ENCODE measurements at places on chromosomes 2 and 18.

- H3K27me3 ChIP-seq: no peaks in the 10 kb centered on the region
- no peak overlapping the region for H3K27ac ChIP-seq
- peaks cover 10% of the 10 kb centered on the region for H3K4me1 ChIP-seq
- no peak for DNase-seq
- no peaks in the 10 kb centered on the region for H3K36me3 ChIP-seq
These were observed 38.3 kb downstream of the CRACDL start for GRCh38 chr2:98897746-98898145.

GRCh38 chr18:45651275-45651674 lies 36.0 kb downstream of the SLC14A2 start:
- DNase-seq: no peak
- no peak overlapping the region for H3K4me3 ChIP-seq
- no peaks in the 10 kb centered on the region for H3K36me3 ChIP-seq
- peaks cover 4% of the 10 kb centered on the region for H3K27me3 ChIP-seq

DNA sequence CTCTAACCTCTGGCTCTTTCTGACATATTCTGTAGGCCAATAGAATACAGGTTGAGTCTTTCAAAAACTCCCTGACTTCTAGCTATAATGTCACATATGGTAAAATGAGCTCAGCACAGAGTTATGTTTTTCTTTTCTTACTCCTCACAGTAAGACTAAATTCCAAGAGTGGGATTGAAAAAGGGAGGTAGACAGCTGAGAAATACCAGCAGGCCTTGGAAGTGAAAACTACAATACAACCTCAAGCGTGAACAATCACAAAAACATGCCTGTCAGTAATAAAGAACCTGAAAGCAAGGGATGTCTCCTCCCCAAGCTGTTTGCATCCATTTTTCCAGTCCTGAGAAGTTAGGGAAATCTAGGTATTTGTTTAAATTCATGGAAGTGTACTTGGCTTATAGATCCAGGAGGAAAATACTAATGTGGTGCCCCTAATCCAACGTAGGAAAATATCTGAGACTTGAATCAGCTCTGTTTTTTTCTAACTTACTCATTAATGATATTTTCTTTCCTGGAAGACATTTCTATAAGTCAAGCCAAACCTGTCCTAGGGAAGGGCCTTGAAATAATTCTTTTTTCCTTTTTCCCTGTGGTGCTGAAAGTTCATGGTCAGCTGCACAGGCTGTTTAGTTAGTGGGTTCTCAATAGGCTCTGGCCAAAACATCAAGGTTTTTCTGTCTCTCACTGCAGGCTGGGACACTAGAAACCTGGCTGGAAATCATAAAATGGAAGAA lies 167.9 kb upstream of the SPATS2L start:
- H3K4me3 ChIP-seq: no peak overlapping the region
- no peaks in the 10 kb centered on the region for H3K27me3 ChIP-seq
- H3K4me1 ChIP-seq: no peaks in the 10 kb centered on the region
- DNase-seq: no peak
- H3K36me3 ChIP-seq: no peaks in the 10 kb centered on the region

DNA sequence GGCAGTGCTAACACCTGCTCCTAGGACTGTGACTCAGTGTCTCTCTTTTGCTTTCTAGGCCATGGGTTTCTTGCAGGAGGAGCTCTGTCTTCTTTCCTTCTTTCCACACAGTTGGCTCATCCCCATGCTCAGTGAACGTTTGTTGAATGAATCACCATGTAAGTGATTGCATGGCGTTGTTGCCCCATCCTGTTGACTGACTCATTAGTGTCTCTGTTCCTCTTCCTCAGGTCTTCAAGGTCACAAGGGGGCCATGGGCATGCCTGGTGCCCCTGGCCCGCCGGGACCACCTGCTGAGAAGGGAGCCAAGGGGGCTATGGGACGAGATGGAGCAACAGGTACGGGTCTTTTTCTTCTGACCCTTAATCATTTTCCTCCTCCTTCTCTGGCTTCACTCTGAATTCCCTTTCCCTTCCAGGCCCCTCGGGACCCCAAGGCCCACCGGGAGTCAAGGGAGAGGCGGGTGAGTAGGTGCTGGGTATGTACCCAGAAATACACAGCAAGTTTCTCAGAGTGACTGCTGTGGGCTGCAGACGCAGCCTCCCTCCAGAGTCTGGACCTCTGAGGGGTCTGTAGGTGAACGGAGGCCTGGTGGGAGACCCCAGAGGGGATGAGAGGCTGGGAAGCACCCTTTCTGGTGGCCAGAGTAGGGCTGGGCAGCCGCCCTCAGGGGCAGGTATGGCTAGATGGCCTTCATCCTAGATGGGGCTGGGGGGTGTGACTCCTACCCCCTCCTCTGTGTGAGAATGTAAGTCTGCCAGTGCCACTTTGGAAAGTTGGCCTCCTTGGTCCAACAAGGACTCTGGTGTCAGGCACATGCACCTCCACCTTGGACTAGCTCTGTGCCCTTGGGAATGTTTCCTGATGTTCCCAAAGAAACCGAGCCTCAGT lies 32.4 kb downstream of the MARCO start:
- no peaks in the 10 kb centered on the region for H3K36me3 ChIP-seq
- H3K4me1 ChIP-seq: peaks cover 6% of the 10 kb centered on the region

DNA sequence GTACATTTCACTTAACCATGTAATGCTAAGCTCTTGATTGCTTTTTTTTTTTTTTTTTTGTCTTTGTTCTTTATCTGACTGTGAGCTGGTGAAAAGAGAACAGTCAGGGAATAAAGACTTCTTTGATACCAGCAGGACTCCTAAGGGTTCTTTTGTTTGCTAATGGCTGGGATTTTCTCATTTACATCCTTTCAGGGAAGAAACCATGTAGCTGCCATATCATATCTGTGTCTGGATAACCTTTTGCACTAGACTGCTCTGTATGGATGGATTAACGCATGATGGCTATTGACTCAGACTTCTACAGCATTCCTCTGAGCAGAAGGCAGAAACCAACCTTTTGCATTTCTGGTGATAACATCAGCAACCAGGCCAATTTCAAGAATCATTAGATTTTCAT lies 504.0 kb downstream of the LRRTM4 start:
- no peaks in the 10 kb centered on the region for H3K36me3 ChIP-seq
- no peaks in the 10 kb centered on the region for H3K4me1 ChIP-seq
- DNase-seq: no peak
- H3K27me3 ChIP-seq: no peaks in the 10 kb centered on the region

- H3K4me1 ChIP-seq: no peaks in the 10 kb centered on the region
- H3K36me3 ChIP-seq: no peaks in the 10 kb centered on the region
- H3K4me3 ChIP-seq: no peak overlapping the region
- no peak for DNase-seq
- H3K27ac ChIP-seq: no peak overlapping the region
These were observed 122.9 kb downstream of the MRO start for GRCh38 chr18:50696929-50697328.

- H3K4me1 ChIP-seq: peaks cover 8% of the 10 kb centered on the region
- H3K4me3 ChIP-seq: no peak overlapping the region
- no peak overlapping the region for H3K27ac ChIP-seq
- no peaks in the 10 kb centered on the region for H3K36me3 ChIP-seq
- no peaks in the 10 kb centered on the region for H3K27me3 ChIP-seq
- no peak for DNase-seq
These were observed 38.5 kb upstream of the INHBB start for GRCh38 chr2:120307482-120307881.

GRCh38 chr18:52484977-52485376 lies 145.0 kb downstream of the DCC start:
- no peak overlapping the region for H3K27ac ChIP-seq
- no peaks in the 10 kb centered on the region for H3K27me3 ChIP-seq
- no peaks in the 10 kb centered on the region for H3K4me1 ChIP-seq
- no peaks in the 10 kb centered on the region for H3K36me3 ChIP-seq

DNA sequence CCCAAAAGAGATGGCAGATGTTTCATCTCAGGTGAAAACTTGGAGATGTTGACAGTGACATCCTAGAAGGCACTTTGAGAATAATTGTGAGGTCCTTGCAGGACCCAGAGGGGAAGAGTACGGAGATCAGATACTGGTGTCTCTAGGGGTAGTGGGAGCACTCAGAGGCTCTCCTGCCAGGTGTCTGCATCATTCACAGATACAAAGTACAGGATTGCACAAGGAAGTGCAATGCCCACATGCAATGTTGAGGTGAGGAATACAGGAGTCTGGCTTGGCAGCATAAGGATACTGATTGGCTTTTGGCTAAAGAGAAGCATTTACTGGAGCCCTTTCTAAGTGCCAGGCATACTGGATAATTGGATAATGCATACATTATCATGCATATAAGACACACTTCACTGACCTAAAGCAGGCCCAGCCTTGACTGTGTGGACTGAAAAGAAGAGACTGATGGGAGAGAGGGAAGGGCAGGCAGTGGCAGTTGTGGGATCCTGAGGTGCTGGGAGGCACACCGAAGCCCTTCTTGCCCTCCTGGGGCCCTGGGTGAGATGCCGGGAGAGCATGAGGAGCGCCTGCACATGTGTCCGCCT lies 31.0 kb upstream of the NCKAP5 start:
- DNase-seq: no peak
- no peaks in the 10 kb centered on the region for H3K36me3 ChIP-seq
- no peaks in the 10 kb centered on the region for H3K4me1 ChIP-seq
- peaks cover 5% of the 10 kb centered on the region for H3K27me3 ChIP-seq
- no peak overlapping the region for H3K4me3 ChIP-seq
- no peak overlapping the region for H3K27ac ChIP-seq

GRCh38 chr2:51717312-51717711 lies 685.4 kb upstream of the NRXN1 start:
- H3K27me3 ChIP-seq: no peaks in the 10 kb centered on the region
- H3K4me3 ChIP-seq: no peak overlapping the region
- no peak for DNase-seq
- H3K36me3 ChIP-seq: no peaks in the 10 kb centered on the region

DNA sequence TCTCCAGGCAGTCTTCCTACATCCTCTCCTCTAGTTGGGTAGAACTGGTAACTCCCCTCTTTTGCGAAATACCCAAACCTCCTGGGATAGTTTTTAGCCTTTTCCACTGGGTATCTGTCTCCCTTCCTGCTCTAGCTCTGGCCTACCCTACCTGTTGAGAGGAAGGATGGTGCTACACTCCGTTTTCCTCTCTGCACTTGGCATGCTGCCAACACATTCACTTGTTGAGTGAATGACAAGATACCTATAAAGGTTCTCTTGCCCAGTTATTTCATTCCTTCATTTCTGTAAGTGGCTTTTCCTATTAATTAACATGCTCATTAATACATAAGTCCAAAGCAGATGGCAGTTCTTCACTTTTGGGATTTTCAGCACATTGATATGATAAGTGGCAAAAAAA lies 293.8 kb downstream of the CNTNAP5 start:
- H3K4me3 ChIP-seq: no peak overlapping the region
- no peaks in the 10 kb centered on the region for H3K36me3 ChIP-seq
- no peaks in the 10 kb centered on the region for H3K4me1 ChIP-seq
- no peaks in the 10 kb centered on the region for H3K27me3 ChIP-seq
- no peak overlapping the region for H3K27ac ChIP-seq

DNA sequence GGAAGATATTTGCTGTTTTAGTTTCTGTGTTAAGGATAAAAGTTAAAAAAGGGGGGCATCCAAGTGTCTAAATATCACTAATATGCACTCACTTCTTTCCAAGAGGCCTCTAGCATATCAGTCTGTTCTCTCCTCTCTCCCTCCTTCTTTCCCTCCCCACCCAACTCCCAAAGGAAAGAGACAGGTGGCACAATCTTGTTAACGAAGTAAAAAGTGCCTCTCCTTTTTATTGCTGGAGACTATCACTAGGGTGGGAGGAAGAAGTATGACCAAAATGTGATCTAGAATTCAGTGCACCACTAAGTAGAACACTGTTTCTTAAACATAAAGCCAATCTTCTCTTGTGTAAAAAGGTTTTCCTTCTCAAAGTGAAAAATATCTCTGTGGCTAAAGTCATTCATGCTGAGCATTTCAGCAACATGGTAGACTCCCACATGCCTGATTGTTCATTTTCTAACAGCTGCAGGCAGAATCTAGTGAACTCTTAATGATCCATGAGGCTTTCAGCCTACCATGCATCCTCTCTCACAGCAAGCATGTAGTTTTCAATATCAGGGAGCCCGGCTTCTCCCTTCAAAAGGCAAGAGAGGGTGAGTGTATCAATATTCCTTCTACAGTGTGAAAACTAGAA lies 39.5 kb downstream of the RNU4ATAC start:
- H3K4me3 ChIP-seq: no peak overlapping the region
- DNase-seq: no peak
- H3K36me3 ChIP-seq: no peaks in the 10 kb centered on the region
- H3K27me3 ChIP-seq: no peaks in the 10 kb centered on the region

- no peak for DNase-seq
- H3K27me3 ChIP-seq: peaks cover 2% of the 10 kb centered on the region
- H3K4me1 ChIP-seq: no peaks in the 10 kb centered on the region
- H3K36me3 ChIP-seq: no peaks in the 10 kb centered on the region
These were observed 104.4 kb upstream of the CDC42EP3 start for GRCh38 chr2:37775908-37776250.

DNA sequence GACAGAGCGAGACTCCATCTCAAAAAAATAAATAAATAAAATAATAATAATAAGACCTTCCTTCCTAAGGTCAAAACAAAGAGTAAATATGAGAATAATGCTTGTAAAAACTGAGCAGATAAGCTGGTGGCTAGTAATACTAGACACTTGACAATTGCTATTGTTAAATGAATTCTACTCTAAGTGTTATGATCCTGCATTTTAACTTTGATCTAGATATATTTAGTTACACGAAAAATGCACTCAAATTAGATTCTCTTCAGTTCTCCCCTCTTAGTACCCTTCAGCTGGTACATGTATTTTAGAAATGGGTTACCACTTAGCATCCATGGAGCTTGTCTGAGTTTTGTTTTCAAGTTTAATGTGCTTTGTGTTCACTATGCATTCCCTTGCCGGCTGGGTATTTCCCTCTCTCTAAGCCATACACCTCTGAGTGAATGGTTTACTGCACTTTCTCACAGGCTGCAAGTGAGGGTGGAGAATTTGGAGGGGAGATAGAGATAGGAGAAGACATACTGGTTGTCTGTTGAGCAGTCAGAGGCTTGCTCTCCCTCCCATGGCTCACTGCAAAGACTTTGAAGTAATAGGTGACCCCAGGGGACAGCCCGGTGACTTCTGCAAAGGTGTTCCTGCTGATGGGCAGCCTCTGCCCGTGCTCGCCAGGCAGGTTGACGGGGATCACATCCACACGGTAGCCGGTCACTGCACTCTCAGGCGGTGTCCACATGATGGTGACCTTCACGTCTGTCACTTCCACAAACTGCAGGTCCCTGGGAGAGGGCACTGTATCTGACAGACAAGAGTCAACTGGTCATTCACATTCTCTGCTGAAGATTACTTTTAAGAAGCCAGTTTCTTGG lies 29.9 kb downstream of the FN1 start:
- no peak overlapping the region for H3K4me3 ChIP-seq
- H3K27me3 ChIP-seq: peaks cover 2% of the 10 kb centered on the region
- no peak overlapping the region for H3K27ac ChIP-seq
- DNase-seq: no peak
- no peaks in the 10 kb centered on the region for H3K36me3 ChIP-seq

- H3K27ac ChIP-seq: no peak overlapping the region
- no peak overlapping the region for H3K4me3 ChIP-seq
- no peak for DNase-seq
- H3K27me3 ChIP-seq: no peaks in the 10 kb centered on the region
- peaks cover 18% of the 10 kb centered on the region for H3K36me3 ChIP-seq
These were observed 67.2 kb downstream of the LCLAT1 start for GRCh38 chr2:30514134-30514847.
